ENCODE measurements at places on chromosomes 6 and 20.
A peak's percentile ranks its signal among the peaks of the same experiment; 100 is the strongest.

DNA sequence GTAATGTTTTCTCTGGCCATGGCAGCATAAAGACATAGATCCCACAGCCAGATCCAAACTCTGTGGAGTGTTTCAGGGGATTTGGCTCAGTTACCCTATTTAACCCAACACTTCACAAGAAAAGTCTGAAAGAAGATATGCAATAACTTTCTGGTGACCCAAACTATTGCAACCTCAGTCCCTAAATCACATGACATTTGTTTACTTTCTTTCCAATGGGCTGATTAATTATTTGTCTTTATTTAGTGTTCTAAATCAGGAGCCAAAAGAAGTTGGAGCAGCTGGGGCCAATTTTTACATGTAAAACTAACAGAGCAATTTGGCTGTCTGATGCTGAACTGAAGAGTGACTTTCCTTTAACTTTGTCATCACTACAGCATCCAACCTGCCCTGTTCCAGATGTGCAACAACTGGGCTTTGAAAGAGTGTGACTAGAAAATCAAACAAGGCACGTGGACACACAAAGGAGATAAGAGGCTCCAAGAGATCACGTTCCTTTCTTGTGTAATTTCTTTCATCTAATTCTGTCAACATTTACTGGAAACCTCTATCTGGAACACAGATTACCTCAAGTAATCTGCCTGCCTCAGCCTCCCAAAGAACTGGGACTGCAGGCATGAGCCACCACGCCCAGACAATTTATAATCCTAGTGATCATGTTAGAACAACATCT is 90.8 kb downstream of the TRMT11 start:
- no peak for ATAC-seq

- ATAC-seq, result no peak
These were observed 9.2 kb downstream of the SIM1 start for GRCh38 chr6:100455230-100456124.

DNA sequence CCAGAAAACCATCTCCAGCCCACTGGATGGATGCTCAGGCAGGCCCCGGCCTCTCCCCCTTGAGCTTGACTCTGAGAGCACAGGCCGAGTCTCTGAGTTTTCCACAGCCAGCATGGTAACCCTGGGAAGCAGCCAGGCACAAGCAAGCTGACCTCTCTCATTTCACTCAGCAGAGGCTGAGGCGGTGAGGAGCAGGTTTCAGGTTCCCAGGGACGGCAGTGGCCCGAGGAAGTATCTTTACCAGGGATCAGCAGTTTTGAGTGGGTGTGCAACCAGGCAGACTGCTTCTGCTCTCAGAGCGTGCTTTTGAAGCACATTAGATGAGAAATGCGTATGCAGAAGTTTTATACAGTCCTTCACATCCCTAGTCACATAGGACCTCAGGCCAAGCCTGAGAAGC is 12.6 kb downstream of the HCK start:
- ATAC-seq, result no peak

DNA sequence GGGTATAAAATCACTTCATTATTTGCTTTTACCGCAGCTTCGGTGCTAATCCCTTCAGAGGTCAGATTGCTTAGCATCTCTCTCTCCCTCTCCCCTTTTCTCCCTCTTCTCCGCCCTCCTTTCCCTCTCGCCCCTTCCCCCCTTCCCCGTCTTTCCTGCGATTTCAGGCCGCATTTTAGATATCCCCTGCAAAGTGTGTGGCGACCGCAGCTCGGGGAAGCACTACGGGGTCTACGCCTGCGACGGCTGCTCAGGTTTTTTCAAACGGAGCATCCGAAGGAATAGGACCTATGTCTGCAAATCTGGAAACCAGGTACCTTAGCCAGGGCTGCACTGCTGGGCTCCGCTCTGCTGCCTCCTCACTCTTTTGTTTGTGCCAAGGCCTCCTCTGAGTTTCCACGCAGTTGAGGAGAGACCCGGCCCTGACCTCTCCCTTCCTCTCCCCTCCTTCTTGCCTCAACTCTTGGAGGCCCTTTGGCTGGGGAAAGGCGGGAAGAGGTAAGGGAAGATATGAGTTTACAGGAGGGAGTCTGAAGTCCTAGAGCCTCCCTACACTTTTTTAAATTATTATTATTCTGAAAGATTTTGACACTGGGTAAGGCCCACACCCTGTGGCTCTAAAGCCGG is 5.6 kb downstream of the NR2E1 start:
- ATAC-seq, result no peak

DNA sequence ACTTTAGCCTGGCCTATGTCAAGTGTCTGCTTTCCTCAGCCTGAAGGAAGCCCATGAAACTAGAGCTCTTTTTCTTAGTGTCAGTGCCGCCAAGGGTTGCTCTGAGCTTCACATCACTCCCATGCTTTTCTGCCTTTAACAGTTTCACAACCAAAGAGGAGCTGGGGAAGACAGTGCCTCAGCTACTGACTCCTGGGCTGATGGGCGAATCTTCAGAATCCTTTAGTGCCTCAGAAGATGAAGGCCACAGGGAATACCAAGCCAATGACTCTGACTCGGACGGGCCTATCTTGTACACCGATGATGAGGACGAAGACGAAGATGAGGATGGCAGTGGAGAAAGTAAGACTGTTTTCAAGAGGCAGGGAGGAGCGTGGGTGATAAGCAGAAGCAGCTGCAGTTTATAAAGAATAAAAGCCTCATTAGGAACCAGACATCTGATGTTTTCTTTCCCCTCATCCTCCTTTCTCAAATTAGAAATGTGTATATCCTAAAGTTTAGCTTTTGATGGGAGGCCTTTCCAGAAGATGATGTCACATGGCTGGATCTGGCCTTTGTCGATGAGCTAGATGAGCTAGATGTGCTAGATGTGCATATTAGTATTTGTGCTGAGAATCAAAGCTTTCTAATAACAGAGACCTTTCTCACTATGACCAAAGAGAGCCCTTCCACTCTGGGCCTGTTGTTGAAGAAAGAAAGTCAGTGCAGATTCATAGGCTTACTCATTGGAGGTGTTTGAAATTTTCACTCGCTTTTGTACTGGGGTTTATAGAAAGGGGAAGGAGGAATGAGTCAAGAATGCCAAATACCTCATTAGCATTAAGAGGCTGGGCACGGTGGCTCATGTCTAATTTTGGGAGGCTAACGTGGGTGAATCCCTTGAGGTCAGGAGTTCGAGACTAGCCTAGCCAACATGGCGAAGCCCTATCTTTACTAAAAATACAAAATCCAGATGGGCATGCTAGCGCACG is 70.7 kb upstream of the LTV1 start:
- peak; percentile 51 for ATAC-seq

GRCh38 chr6:31530659-31531058 is 1.9 kb downstream of the MCCD1 start:
- no peak for ATAC-seq

DNA sequence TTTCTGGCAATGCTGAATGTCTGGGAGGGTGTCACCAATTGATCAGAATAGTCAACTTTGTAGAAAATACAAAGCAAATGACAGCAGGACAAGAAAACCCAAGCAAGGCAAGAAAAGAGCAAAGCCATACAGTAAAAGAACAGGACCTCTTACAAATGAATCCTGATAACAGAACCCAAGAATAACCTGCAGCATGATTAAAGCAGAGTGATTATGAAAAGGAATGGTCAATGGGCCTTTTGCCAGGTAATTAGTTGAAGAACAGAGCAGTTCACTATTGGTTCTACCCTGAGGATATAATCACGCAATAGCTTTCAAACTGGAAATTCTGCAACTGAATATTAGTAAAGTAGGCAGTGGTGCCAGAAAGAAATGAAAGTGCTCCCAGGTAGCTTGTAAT is 319.8 kb downstream of the FRK start:
- no peak for ATAC-seq

- no peak for ATAC-seq
These were observed 74.4 kb downstream of the ELOVL4 start for GRCh38 chr6:79872986-79873385.

GRCh38 chr6:131640100-131640499 is 3.0 kb downstream of the ENPP3 start:
- ATAC-seq, result peak; percentile 73

GRCh38 chr20:34904202-34904621 is 27.8 kb downstream of the ACSS2 start:
- no peak for ATAC-seq

DNA sequence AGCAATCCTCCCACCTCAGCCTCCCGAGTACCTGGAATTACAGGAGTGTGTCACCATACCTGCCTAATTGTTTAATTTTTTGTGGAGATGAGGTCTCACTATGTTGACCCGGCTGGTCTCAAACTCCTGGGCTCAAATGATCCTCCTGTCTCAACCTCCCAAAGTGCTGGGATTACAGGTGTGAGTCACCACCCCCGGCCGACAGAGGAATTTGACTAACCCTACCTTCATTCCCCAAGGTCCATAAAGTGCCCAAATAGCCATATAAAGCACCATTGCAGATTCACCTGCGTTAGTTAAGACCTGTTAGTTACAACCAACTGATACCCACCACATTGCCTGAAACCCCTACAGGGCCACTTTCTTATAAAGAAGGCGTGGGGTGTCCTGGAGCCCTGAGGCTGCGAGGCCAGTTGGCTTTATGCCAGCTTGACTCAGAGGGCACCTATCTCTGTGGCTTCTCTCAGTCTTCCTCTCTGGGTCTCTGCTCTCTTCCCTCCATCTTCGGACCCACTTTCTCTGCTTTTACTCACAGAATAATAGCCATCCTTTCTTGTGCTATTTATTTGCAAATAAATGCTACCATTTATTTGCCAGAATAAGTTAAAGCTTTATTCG is 65.6 kb downstream of the SLC2A10 start:
- no peak for ATAC-seq

- ATAC-seq, result no peak
These were observed 2.0 kb upstream of the ZNFX1 start for GRCh38 chr20:49279677-49280462.

DNA sequence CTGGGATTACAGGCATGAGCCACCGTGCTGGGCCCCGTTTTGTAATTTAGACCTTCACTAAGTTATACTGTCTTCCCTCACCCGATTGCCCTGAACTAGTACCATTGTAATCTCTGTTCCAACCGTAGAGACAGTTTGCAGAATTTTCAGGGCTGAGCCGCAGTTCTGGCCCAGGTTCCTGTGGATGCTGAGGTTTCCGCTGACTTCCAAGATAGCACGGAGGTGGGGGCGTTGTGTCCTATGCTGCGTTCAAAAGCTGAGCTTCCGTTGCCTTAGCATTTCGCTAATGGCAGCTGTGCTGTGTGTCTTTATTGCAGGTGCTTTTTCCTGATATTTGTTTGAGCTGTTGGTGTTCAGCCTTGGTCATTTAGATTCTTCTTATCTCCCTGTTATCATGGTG is 137.0 kb downstream of the SOX4 start:
- no peak for ATAC-seq

GRCh38 chr6:162621246-162621645 is 106.3 kb downstream of the PRKN start:
- peak; percentile 33 for ATAC-seq

DNA sequence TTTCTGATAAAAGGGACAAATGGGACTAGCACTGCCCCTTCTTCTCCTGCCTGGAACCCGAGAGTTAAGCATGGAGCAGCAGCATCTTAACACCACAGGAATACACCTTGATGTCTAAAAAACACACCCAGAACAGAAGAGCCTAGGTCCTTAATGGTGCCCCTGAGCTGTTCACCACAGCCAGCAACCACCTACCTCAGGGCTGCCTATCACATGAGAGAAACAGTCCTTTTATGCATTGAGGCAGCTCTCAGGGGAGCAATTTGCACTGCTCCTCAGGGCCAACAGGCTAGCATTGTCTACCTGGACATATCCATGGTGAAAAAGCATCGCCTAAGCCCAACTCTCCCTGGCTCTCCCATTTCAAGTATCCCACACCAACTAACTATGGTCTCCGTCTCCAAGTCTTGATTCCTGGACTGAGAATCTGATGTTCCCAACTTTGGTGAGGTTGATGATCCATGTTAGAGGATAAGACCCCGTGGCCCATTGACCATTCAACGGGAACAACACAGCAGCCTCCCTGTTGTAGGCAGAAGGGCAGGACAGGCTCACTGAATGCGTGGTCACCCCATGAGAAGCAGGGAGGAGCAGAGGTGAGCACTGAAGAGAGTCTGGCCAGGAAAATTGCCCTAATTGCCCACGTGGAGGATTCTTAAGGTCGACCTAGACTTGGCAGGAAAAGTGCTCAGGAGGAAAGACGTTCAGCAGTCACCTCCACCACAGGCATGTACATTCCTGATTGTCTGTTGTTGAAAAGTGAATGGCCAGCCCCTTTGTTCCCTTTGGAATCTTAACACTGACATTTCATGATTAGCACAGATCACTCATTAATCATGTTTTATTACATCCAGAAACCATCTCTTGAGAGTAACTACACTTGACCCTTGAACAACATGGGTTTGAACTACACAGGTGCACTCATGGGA is 4.2 kb upstream of the APMAP start:
- ATAC-seq, result no peak

DNA sequence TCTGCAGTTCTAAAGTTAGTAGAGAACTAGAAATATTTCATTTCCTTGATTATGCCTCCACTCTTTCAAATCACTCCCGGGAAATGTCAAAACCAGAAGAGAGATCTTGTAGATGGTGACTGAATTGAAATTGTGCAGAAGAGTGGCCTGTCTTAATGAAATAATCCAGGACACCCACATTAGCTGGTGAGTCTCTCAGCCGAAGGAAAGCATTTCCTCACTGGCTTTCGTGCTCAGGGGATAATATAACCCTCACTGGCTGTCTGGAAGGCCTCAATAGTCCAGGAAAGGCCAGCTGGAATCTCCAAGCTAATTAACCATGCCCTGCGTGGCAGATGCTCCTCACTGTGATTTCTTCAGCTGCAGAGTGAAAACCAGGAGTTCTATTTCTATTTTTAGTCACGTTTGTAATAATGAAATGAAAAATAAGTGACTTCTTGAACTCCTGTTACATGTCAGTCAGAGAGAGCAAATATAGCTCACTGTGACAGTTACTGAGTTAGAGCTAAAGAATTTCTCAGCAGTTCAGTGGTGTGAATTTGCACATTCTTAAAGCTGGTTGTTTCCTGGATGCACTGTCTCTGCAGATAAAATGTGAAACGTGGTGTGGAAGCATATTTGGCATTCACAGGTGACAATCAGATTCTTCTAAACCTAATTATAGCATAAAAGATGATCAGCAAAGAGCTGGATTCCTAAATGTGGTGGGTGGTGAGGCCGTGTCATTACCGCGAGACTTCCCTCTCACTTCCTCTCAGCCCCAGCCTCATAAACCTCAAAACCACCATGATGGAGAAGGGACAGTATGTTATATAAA is 211.7 kb downstream of the LMBRD1 start:
- no peak for ATAC-seq

DNA sequence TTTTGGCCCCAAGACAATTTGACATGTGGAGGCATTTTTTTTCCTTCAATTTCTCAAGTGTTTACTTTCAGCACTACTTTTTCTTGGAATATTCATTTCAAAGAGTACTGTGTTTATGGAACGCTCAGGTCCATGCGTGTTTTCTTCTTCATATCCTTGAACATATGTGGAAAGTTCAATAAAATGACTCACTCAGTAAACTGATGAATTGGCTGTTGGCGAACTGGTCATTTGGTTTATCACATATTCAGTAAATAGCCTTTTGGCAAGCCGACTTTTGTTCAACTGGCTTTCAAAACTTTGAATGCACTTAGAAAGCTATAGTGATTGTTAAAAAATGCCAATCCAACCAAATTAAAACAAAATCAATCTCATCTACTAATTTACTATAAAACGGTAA is 964.6 kb upstream of the SLC35B3 start:
- ATAC-seq, result no peak

GRCh38 chr6:15987569-15987968 is 141.3 kb upstream of the MYLIP start:
- ATAC-seq, result no peak

- no peak for ATAC-seq
These were observed 46.8 kb downstream of the KCNB1 start for GRCh38 chr20:49435639-49436038.

- ATAC-seq, result no peak
These were observed 139.5 kb upstream of the FAM83B start for GRCh38 chr6:54706844-54707605.
